ENCODE measurements at places on chromosomes 4 and X.

DNA sequence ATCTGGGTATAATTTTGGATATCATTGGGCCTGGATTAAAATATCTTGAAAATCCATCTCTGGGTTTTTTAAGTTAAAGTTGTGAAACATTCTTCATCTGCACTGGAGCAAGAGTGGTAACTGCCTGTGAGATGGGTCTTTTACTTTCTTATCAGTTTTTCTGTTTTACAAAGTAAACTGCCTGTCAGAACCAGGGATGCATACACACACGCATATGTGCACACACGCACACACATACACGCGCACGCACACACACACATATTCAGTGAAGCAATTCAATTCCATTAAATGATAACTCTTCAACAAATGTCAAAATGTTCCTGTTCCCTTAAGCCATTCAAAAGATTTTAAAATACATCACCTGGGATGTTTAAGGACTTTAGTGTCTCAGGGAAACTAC is 515.8 kb downstream of the INPP4B start:
- DNase-seq: no peak

DNA sequence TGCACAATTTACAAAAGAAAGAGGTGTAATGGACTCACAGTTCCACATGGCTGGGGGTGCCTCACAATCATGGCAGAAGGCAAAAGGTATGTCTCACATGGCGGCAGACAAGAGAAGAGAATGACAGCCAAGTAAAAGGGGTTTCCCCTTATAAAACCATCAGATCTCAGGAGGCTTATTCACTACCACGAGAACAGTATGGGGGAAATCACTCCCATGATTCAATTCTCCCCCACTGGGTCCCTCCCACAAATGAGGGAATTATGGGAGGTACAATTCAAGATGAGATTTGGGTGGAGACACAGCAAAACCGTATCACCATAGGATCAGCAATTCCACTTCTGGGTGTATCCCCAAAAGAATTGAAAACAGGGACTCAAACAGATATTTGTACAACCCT is 97.5 kb upstream of the STX18 start:
- DNase-seq: no peak

- DNase-seq: no peak
These were observed 36.7 kb downstream of the AGA start for GRCh38 chr4:177405508-177405907.

GRCh38 chr4:46874811-46875210 is 34.2 kb downstream of the COX7B2 start:
- no peak for DNase-seq

DNA sequence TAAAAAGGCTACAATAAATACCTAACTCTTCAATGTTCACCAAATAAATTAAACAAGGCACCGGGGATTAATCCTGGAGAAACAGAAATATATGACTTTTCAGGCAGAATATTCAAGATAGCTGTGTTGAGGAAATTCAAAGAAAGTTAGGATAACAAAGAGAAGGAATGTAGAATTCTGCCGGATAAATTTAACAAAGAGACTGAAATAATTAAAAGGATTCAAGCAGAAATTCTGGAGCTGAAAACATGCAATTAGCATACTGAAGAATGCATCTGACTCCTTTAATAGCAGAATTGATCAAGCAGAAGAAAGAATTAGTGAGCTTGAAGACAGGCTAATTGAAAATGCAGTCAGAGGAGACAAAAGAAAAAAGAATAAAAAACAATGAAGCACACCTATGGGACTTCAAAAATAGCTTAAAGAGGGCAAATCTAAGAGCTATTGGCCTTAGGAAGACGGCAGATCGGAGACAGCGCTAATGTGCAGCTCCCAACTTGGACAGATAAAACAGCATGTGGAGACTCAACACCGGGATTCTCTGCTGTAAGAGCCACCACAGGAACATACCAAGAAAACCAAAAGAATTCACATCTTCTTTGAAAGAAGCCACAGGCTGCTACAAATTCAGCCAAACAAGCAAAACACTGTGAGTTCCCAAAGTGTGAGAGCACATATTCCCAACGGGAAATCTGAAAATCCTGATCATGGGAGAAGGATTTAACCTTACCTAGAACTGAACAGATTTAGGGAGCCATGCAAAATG is 1290.9 kb downstream of the PCDH18 start:
- no peak for DNase-seq

DNA sequence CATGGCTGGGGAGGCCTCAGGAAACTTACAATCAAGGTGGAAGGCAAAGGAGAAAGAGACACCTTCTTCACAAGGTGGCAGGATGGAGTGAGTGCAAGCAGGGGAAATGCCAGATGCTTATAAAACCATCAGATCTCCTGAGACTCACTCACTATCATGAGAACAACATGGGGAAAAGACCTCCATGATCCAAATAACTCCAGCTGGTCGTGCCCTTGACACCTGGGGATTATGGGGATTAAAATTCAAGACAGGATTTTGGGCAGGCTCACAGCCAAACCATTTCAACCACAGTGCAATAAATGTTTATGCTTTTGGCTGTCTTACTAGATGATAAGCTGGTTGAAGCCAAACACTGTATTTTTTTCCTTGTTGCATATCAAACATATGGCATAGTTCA is 1112.4 kb downstream of the STIM2 start:
- DNase-seq: no peak

GRCh38 chrX:11421805-11422524 is 128.8 kb downstream of the AMELX start:
- DNase-seq: no peak

DNA sequence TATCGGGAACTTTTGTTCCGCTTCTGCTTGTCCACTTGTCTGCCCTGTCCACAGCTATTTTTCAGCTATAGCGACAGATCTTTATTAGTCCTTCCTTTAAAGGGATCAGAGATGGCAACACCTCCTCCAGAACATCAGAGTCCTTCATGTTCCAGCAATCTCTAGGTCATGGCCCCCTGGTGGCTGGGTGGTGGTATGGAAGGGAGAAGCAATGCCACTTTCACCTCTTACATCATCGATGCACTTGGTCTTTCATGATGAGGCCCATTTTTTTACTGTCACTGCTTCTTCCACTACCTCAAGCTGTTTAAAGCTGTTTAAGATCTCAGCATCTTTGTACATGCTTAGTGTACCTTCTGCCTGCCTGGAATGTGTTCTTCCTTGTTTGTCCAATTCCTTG is 106.7 kb downstream of the ARHGAP6 start:
- DNase-seq: peak; percentile 23

DNA sequence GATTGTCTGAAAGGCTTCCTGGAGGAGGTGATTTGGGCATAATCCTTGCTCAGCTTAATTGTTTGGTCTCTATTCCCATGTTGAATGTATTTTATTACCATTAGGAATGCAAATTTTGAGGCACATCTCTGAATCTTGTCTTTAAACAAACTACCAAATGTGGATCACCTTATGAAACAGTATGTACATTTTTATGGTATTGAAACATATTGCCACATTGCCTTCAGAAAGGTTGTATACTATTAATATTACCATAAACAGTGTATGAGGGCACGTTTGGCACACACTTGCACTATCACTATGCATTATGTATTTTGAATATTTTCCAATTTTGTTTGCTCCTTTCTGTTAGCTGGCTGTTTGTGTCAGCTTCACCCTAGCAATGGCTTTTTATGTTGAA is 60.0 kb upstream of the ALB start:
- no peak for DNase-seq

GRCh38 chr4:69707807-69708206 is 52.6 kb downstream of the SULT1B1 start:
- no peak for DNase-seq

DNA sequence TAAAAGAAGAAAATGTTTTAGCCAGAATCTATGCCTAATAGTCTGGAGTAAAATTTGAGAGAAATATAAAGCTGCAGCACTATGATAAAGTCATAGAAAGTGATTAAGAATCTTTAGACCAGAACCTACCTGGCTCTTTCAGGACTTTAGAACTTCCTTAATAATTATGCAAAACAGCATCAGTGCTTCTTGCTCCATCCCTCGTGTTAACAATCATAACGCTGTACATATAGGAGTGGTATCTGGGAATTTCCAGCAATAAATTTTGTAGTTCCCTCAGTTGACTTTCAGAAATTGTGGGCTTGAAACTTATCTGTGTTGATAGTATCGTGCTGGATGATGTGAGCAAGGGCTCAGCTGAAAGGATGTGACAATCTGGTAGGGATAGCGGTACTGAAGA is 102.1 kb upstream of the RASGEF1B start:
- no peak for DNase-seq

DNA sequence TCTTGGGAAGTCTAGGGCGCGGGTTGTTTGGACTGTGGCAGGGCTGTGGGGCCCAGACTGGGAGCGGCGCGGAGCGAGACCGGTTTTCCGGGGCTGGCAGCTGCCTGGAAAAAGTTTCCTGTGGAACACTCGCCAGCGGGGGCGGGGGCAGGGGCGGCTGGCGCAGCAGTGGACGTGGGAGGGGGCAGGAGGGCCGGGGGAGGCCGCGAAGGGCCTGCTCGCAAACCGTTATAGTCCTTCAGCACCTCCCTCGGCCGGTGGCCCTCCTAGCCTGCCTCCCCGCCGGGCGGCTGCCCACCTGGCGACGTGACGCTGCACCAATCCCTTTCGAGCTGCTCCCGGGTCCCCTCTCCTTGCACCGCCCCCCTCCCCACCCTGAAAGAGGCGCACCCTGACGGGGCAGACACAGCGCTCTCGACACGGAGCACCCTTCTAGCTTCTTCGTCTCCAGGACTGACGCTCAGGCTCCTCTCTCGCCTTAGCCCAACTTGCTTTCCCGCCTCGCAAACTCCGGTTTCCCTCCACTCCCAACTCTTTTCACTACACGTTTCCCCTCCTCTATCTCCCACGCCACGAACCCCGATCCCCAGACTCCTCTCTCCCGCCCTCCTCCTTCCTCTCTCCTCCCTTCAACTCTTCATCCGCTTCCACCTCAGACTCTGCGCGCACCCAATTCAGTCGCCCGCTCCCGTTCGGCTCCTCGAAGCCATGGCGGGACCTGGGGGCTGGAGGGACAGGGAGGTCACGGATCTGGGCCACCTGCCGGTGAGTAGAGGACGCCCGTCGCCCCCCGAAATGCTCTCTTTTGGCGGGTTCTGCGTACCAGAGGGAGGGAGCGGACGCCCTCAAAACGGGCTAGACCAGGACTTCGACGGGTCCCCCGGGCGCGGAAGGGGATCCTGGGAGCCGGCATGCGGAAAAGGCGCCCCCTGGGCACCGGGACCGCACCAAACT is at the start of gene NRK:
Gene NRK, plus strand, starts transcription at position 402 of the 954 bp plus-strand sequence. Its CDS starts 307 bp downstream, at position 709.
- no peak for DNase-seq

DNA sequence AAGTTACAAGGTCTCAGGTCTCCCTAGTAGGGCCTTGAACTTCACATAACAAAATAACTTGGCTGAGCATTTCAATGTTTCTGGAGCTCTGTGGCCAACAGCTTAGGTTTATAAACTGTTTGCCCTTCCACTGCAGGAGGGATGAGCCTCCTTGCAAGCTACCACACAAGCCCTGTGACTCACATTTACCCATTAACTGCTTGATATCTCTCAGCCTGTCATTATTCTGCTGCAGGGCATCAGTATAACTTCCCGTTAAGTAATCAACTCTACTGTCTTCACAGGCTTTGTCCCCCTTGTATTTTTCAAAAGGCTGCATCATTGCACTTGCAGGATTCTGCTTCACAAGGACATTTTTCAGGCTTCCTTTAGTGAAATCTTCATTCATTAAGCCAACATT is 151.7 kb upstream of the CXCL13 start:
- no peak for DNase-seq

- DNase-seq: no peak
These were observed 185.7 kb upstream of the TBL1X start for GRCh38 chrX:9279234-9279544.

DNA sequence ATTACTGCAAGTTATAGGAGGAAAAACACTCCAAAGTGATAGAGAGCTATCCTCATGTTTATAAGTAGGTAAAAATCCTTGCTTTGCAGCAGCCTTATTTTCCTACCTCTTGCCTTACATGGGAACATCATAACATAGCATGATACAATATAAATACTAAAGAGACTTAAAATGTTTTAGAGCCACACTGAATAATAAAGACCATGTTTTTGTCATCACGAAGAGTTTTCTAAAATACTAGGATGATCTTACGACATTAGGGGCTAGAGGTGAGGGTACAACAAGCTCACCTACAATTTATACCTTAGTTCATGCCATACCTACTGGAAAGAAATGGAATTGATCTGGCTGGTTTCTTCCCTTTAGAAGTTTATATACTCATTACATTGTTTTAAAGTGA is 184.8 kb downstream of the FBXW7 start:
- DNase-seq: no peak

- no peak for DNase-seq
These were observed 601.7 kb upstream of the GRIA3 start for GRCh38 chrX:122582280-122582974.

GRCh38 chr4:23835774-23836478 is 53.9 kb downstream of the PPARGC1A start:
- no peak for DNase-seq

GRCh38 chr4:151524610-151525009 is 115.6 kb downstream of the FHIP1A start:
- no peak for DNase-seq

- no peak for DNase-seq
These were observed 1.4 kb downstream of the LSM6 start for GRCh38 chr4:146176891-146177290.

GRCh38 chr4:20416800-20417199 is 165.1 kb downstream of the SLIT2 start:
- DNase-seq: no peak

- no peak for DNase-seq
These were observed 158.2 kb downstream of the C4orf33 start for GRCh38 chr4:129254126-129254525.

GRCh38 chrX:87896057-87896456 is 378.5 kb downstream of the KLHL4 start:
- DNase-seq: no peak

GRCh38 chr4:151807220-151807619 is 46.4 kb upstream of the GATB start:
- DNase-seq: no peak

- DNase-seq: no peak
These were observed 48.6 kb downstream of the ADGRL3 start for GRCh38 chr4:61248705-61249104.

- no peak for DNase-seq
These were observed 122.2 kb upstream of the PRKG2 start for GRCh38 chr4:81337211-81337610.

DNA sequence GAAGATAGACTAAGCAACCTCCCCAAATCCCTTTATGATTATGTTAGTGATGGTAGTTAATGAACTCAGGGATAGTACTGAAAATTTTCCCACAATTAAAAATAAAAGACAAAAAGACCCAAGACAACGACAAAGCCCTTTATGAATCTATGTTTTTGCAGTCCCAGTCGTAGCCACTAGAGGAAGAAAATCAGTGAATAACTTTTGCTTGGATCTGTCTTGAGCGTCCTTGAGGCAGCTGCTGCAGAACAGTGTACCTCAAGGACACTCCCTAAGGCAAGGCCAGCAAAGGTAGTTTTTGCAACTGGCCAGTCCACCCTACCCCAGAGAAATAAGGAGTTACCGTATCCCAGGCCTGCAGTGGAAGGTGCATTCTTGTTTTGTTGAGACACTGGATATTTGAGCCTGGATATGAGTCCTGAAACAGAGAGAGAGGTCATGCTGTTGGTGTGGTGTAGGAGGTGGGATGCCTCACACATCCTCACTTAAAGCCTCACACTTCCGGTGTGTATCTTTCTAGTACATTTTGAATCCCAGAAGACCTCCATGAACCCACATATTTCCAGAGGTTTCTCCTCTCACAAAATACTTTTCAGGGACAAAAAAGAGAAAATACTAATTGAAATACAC is 8.7 kb upstream of the TIMM8A start:
- DNase-seq: no peak

GRCh38 chr4:74004668-74005067 is 6.2 kb upstream of the CXCL5 start:
- DNase-seq: no peak

- no peak for DNase-seq
These were observed 162.2 kb downstream of the DCHS2 start for GRCh38 chr4:154329268-154329868.

- no peak for DNase-seq
These were observed 44.4 kb downstream of the POLR2B start for GRCh38 chr4:57023104-57023503.

All from T-cell (primary cell).